ENCODE measurements at places on chromosomes 11 and 22.

DNA sequence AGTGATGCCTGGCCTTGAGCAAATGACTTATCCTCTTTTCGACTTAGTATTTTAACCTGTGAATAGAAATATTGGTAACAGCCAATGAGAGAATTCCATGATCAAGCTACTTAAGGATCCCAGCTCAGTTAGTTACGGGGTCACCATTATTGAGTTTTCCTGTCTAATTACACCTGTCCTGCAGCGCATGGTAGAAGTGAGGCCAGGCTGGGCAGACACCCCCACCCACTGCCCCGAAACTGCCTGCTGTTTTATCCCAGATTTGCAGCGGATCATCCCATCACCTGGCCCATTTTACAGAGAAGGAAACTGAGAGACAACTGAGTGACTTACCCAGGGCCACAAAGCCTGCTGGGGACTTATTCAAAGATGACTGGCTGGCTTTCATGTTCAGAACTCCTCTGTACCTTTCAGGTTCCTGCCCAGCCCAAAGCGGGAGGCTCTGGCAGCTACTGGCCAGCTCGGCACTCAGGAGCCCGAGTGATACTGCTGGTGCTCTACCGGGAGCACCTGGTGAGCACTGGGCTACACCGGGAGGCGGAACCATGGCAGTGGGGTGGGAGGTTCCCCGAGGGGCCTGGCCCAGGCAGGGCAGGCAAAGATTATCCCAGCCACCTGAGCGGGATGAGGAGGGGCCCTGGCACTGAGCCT, 1.4 kb downstream of the MUS81 start:
- peak; percentile 17 for DNase-seq

DNA sequence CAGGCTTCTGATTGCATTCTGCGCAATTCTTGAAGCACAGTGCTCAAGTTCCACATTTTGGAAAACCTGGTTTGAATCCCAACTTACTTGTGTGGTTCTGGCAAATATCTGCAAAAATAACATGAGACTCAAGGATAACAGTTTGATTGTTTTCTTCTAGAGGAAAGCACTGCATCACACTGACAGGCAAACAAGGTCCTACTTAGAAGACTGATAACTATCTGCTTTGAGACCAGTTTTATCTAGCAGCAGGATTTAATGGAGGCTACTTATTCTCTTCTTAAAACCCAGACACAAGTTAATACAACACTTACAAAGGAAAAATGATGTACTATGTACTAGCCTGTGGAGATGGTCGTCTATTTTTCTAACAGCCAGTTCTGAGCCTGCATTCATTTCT, 41.4 kb downstream of the RIC3 start:
- DNase-seq: no peak

GRCh38 chr11:23897453-23898286, 599.2 kb upstream of the LUZP2 start:
- no peak for DNase-seq

- peak; percentile 71 for DNase-seq
These were observed 11.5 kb downstream of the P2RX3 start for GRCh38 chr11:57349491-57350274.

- no peak for DNase-seq
These were observed 198.5 kb upstream of the NCAM1 start for GRCh38 chr11:112762707-112763090.

DNA sequence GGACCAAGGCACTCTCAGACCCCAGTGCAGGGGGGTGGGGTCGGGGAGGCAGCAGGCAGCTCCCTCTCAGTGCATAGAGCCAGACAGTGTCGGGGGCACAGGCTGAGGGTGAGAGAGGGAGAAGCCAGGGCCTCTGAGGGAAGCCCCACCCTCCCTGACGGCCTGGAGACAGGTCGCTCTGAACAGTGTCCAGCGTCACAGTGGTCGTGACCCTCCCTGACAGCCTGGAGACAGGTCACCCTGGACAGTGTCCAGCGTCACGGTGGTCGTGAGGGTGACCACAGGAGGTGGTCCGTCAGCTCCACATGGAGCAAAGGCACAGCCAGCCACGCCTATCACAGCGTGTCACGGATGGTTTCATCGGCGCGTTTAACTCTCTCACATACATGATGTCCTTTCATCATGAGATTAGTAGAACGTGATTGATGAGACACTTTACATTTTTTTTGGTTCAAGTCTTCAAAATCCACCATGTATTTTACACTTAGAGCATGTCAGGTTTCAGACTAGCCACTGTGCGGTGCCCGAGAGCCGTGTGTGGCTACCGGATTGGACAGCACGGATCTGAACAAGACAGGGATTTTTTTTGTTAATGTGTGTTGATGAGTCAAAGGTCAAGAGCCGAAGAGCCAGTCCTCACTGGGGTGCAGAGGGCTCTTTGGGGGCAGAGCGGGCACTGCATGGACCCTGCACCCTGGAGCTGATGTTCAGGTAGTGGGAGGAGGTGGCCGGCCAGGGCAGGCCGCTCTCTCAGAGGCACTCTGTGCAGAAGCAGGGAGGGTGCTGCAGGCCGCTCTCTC, 23.9 kb upstream of the PANX2 start:
- DNase-seq: peak; percentile 60

- no peak for DNase-seq
These were observed 59.3 kb upstream of the ANO1 start for GRCh38 chr11:70018816-70019215.

GRCh38 chr11:46845740-46846509, at the start of gene CKAP5:
CKAP5 (minus strand) TSS chr11:46846280; CDS start chr11:46821231, 25,049 bp downstream.
- peak; percentile 93 for DNase-seq

DNA sequence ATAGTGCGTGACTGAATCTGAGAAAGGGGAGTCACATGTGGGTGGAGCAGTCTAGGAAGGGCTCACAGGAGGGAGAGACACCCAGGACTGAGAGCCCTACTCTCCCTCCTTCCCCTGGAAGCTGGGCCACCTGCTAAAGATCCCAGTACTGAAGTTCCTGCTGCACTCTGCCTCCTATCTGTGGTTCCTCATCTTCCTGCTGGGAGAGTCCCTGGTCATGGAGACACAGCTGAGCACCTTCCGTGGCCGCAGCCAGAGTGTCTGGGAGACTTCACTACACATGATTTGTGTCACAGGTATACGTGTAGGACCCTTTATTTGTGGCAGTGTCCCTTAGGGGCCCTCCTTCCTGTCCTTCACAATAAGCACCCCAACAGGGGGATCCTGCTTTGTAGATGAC, 19.3 kb downstream of the ART5 start:
- DNase-seq: no peak

DNA sequence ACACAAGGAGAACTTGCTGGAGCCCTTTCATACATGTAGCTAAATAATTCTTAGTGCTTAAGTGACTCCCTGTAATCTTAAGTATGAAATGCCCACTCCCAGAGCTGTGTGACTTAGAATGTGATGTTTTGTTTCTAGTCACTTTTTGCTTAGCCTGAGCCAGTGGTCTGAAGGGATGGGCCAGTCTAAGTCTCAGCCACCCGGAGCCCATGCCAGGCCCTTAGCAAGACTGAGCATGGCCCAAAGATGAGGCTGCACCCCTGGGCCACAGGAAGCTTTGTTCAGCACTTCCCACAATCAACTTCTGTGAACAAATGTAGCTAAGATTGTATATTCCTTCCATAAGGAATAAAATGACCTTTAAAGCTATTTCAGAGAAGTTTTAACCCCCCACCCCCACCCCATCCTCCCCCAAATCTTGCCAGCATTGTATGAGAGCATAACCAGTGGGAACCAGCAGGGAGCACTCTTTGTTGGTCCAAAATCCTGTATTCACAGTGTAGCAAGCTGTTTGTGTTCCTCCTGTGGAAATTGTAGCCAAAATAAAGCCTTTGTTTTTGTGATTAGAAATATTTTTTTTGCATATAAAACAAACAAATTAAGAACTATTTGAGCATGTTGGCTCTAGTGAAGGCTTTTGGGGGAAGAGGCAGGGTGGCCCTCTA, 73.8 kb upstream of the GAL start:
- no peak for DNase-seq

DNA sequence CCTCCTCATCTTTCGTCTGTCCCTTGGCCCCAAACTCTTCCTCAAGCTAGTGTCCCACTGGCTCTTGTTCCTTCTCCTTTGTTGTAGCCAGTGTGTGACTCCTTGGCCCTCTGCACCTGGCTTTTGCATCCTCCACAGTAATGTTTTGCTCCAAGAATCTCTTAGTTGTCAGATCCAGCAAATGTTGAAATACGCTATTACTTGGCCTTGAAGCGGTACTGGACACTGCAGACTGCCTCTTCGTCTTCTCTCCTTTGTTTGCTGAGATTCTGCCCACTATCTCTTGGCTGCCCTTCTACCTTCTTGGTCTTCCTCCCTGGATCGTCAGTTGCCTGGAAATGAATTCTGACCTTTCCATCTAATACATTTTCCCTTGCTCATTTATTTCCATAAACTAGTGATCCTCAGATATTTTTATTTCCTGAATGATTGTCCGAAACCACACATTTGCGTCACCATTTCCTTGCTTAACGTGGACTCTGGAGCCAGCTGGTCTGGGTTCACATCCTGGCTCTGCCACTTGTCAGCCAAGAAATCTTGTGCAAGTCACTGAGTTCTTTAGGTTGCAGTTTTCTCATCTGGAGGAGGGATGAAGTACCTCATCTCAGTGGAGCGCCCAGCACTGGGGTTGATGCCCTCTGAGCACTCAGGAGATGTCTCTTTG, 113.6 kb downstream of the LDLRAD3 start:
- peak; percentile 74 for DNase-seq

DNA sequence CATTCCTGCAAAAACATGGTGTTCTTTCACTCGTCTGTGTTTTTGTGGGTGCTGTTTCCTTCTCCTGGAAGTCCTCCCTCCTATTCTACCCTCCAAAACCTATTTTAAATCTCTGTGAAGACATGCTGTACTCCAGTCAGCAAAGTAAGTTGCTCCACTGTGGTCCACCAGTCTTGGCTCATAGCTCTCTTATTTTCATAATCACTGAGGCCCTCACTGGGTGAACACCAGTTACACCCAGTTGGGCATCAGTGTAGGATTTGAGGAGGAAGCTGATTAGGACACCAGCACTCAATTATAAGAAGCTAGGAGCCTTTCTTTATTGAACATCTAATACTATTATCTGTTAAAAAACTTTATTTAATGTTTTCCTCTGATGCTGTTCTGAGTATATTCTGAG, 23.9 kb upstream of the EED start:
- DNase-seq: no peak

DNA sequence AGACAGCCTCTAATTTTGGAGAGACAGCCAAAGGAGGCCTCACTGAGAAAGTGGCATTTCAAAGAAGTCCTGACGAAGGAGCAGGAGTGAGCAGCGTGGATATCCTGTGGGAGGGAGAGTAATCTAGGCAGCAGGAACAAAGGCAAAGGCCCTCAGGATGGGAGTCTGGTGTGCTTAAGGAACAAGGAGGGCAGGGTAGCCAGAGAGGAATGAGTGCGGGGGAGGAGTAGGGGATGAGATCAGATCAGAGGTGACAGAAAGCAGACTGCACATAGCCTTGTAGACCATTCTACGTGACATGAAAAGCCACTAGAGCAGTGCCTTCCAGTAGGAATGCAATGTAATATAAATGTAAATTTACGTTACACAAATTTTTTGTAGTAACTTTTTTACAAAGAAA, 5.6 kb downstream of the SLC36A4 start:
- DNase-seq: no peak

DNA sequence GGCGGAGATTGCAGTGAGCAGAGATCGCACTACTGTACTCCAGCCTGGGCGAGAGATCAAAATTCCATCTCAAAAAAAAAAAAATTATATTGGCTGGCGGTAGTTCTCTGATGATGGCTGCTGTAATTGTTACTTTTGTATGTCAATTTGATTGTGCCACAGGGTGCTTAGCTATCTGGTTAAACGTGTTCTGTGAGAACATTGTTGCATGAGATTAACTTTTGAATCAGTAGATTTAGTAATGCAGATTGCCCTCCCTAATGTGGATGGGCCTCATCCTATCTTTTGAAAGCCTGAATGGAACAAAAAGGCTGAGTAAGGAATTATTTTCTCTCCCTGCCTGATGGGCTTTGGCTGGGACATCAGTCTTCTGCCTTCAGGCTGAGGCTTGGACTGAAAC, 654.2 kb downstream of the OPCML start:
- no peak for DNase-seq

- no peak for DNase-seq
These were observed 102.2 kb upstream of the FGF3 start for GRCh38 chr11:69921128-69922014.

DNA sequence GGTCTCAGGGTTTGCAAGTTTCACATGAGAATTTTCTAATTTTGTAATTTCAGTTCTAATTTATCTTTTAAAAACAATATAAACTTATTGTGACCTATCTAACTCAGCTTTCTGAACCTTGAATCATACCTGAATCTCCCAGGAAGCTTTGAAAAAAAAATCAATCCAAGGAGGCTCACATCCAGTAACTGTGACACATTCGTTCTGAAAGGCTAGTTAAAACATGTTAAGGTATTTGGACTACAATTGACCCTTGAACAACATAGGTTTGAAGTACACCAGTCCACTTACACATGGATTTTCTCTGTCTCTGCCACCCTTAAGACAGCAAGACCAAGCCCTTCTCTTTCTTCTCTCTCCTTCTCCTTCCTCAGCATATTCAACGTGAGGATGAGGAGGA, 40.0 kb downstream of the DDI1 start:
- no peak for DNase-seq

GRCh38 chr11:24289301-24289700, 207.6 kb upstream of the LUZP2 start:
- no peak for DNase-seq

- DNase-seq: no peak
These were observed 26.5 kb downstream of the PGA5 start for GRCh38 chr11:61267437-61267841.

DNA sequence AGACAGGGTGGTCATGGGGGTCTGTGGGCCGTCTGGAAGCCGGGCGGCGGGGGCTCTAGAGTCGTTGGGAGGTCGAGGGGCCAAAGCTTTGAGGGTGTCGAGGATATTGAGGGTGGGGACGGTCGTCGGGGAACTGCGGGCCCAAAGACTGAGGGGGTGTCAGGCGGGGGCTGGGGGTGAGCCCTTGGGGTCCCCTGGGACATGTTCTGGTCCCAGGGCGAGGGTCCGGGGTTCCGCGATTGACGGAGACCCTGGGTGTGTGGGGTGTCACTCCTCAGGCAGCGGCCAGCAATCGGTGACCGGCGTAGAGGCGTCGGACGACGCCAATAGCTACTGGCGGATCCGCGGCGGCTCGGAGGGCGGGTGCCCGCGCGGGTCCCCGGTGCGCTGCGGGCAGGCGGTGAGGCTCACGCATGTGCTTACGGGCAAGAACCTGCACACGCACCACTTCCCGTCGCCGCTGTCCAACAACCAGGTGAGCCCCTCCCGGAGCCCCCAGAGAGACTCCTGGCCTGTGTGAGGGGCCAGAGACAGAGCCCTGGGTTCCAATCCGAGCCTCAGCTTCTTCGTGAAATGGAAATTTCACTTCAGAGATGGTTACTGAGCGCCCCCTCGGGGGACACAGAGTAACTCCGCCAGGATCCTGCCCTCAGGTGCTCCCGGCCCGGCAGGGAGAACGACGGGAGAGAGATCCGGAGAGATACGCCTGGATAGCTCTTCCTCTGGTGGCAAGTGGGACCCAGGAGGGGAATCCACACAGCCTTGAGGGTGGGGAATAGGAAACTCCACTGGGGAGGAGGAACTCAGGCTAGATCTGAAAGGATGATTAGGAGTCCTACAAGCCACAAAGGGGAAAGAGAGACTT, 714 bp downstream of the SDF2L1 start:
- DNase-seq: peak; percentile 47

- peak; percentile 72 for DNase-seq
These were observed at the start of gene RAC2 for GRCh38 chr22:37244114-37244921. RAC2 (minus strand) TSS chr22:37244269; CDS start chr22:37244148, 121 bp downstream.

- no peak for DNase-seq
These were observed 107.7 kb upstream of the CLMP start for GRCh38 chr11:123302751-123303195.

- DNase-seq: no peak
These were observed 104.7 kb upstream of the CARD18 start for GRCh38 chr11:105244160-105244825.
